ENCODE measurements at places on chromosomes 3 and 15.

DNA sequence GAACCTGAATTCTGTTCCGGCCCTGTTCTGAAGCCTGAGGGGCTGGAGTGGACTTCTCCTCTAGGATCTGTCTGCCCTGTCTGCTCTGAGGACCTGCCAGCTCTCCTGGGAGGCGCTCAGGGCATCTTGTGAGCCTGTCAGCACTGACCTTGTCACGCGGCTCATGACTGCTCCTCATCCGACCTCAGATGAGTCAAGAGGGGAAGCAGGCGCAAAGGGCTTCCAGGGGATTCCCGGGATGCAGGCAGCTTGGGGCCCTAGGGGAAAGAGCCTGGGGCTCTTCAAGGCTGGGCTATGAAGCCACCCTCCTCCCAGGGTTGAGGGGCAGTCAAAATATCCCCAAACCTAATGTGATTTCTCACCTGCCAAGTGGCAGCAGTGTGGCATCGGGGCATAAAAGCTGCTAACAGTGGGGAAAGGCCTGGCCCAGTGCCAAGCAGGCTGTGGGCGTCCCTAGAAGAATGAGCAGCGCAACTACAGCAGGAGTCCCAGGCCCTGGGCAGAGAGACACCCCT lies 27.6 kb upstream of the ANKDD1A start:
- peak; percentile 84 for DNase-seq

DNA sequence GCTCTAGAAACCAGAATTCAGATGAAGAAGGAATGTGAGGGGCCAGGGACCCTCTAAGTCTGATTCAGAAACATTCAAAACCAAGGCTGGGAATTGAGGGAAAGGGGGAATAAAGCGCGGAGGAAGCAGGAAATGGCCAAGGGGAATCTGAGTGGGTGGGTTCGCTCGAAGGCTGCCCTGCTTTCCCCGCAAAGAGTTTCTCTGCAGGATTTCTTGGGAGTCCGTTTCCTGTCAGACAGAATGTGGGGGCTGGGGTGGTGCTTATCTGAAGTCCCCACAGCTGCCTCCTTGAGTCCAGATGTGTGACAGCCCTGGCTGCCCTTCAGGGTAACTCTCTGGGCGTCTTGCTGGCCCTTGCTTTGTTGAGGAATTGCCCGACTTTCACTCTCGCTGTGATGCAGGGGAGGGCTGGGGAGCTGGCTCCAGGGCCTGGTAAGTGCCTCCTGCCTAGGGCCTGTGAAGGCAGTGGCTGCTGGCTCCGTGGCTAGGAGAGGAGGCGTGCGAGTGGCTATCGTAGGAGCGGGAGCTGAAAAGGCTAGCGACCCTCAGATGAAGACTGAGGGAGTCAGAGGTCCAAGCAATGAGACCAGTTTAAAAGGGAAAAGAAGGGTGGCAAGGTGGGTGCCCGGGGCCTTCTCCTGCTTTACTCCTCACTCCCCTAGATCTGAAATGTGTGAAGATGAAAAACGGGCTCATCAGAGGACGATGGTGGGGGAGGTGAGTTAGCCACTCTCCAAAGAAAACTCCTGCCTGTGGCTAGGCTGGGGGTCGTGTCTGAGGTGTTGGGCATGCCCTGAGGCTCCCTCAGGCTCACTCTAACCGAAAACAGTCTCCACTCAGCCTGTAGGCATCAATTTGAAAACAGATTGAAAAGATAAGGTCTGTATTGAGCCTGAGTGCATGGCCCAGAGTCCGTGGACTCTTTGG lies 143.9 kb upstream of the UMPS start:
- no peak for DNase-seq

DNA sequence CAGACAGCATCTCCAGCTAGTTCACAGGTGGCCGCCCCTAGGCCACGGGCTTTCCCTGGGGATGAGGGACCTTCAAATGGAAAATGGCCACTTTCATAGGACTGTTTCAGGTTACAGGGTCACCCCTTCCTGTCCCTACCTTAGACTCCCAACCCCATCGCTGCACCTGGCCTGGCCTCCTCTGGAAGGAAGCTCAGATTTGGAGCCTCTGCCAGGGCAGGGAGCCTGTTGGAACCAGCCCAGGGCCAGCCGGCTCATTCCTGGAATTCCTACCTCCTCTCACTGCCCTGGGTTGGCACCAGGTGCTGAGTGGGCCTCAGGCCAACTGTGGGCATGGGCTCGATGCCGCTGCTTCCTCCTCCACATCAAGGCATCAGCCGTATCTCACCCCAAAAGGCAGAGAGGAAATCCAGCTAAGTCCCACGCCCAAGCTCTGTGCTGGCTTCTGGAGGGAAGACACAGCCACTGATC lies 42.2 kb downstream of the KLHL25 start:
- no peak for DNase-seq

- no peak for DNase-seq
Measured at GRCh38 chr3:60756241-60757030, 494.8 kb downstream of the FHIT start.

DNA sequence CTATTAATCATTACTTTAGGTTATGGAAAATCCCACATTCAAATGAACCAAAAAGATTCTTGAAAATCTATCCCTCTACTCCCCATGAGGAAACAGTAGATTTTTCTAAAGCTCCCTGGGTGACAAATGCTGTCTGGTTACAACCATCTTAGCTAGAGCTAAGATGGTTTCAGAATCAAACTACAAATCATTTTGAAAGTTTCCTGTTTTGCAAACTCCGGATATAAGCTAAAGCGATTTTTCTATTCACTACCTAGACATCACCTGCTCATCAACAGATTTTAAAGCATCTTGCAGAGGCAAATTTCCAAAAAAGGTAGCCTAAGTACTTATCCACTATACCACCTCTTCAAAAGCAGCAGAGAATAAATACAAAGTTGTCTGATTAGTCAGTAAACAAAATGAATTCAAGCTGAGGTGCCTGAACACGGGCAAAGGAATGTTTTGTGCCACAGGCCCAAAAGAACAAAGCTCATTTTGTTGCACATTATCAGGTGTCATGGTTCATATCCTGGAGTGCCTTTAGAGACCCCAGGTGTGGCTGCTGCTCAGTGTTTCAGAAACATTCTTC lies 204.9 kb downstream of the TNIK start:
- DNase-seq, result no peak

- no peak for DNase-seq
Measured at GRCh38 chr3:196969134-196969659, 564 bp upstream of the PIGZ start.

GRCh38 chr3:74351213-74351612 lies 263.2 kb downstream of the CNTN3 start:
- DNase-seq, result no peak

GRCh38 chr3:189949580-189949979 lies 171.1 kb downstream of the P3H2 start:
- no peak for DNase-seq

DNA sequence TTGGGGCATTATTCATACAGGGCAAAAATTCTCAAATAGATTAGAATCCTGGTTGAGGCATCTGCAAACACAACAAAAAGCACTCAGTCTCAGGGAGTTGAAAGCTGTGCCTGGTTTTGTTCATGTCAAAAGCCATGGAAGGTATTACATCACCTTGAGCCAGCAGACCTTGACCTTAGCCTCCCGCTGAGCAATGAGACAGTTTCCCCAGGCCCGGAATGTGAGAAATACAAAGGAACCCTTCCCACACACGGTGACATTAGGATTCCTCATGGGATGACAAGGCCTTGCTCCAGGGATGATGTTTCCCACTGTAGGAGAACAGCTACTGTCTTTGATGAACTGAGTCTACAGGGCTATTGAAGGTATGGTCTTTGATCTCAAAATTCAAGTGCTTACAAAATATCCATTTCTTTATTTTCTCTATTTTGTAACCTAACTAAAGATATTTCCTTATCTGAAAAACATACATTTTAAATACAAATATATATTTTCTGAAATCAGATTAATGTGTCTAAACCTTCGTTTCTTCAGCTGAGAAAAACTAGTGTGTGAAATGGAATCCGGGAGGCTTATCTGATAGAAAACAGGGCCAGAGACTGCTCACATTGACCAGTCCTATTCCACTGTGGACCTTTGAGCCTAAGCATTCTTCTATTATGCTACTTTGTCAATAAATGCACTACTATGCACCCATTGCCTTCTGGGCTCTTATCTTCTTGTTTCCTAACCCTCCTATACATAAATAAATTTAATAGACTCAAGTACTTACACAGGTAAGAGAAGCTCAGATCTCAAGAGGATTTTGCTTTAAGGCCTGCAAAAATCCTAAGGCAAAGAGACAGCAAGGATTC lies 298.2 kb downstream of the KBTBD8 start:
- DNase-seq, result no peak
